H54 (cell line): ENCODE measurements at places on chromosomes 1 and 21.
A peak's percentile ranks its signal among the peaks of the same experiment; 100 is the strongest.

GRCh38 chr1:46405724-46406123 is 11.6 kb downstream of the FAAH start:
- DNase-seq: no peak

DNA sequence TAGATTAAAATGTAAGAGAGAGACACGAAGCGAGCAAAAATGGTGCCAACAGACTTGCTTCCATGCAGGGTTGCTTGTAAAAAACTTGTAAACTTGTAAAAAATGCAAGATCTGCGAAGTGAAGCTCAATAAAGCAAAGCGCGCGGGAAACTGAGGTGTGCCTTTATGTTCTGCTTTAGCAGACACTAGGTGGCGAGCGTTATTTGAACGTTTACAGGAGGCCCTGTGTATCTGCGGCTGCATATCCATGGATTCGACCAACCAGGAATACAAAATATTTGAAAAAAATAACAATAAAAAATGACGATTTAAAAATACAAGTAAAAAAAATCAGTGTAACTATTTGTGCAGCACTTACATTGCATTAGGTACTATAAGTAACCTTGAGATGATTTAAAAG is 1.5 kb downstream of the UBE2G2 start:
- no peak for DNase-seq

DNA sequence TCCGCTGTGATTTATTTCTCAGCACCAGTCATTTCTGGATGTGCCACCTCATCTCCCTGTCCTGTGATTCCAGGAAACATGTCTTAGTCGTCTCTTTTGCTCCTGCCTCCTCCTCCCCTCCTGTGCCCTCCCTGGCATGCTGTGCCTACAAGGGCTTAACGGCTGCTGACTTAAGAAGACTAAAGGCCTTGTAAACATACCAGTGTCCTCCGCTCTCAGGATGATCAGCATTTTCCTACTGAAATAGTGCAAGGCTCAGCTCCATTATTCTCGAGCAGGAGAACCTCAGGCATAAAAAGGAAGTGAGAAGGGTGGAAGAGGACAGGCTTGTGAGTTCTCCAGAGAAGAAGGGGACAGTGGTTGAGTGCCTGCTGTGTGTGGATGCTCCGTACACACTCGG is 61.6 kb upstream of the RUNX3 start:
- no peak for DNase-seq

DNA sequence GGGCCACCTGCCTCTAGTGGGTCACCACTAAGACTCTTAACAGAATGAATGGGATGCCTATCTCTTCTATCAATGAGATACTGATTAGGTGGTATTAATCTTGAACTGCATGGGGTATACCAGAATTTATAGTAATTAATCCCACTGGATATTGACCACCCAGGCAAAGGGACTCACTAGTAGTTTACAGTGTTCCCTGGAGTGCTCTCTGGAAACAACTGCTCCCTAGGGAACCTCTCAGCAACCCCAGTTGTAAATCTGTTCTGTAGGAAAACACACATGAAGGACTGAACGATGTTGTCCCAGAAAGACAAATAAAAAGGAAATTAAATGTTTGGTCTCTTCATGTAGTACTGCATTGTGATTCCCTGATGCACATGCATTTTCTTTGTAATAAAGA is 430.5 kb downstream of the HLX start:
- DNase-seq: no peak

- no peak for DNase-seq
Measured at GRCh38 chr1:229190057-229190575, 80.8 kb upstream of the RAB4A start.

GRCh38 chr1:243851257-243851756 is 1.3 kb upstream of the AKT3 start:
- no peak for DNase-seq

- no peak for DNase-seq
Measured at GRCh38 chr1:29672416-29673227, 436.3 kb downstream of the PTPRU start.

DNA sequence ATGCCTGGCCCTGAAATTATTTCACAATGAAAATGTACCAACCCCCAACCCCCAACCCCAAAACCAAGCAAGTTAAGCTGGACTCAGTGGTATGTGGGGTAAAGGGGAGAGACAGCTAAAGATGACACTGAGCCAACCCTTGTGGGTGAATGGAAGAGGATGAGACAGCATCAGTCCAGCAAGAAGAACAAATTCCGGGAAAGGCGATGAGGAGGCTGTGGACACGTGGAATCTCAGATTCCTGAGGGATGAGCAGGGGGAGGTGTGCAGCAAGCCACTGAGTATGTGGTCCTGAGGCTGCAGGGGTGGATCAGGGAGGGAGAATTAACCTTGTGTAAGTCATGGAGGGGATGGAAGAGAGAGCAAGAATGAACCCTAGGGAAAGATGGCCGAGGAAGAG is 14.4 kb upstream of the ZNF362 start:
- DNase-seq: no peak

DNA sequence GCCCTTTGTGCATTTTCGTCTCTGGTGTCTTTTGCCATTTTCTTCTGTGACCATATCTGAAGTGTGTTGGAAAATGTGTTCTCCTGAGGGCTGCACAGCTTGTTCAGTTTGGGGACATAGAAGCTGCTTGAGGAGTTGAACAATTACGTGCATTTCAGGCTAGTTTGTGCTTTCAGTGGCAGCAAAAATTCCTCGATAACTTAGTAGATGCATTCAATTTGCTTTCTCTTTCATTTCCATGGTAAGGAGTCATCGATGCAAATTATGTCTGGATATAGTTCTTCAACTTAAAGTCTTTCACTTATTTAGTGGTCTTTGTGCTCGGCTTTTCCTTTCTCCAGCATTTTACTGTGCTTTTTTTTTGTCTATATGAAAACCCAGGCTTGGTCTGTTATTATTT is 441.5 kb downstream of the PLA2G4A start:
- no peak for DNase-seq

DNA sequence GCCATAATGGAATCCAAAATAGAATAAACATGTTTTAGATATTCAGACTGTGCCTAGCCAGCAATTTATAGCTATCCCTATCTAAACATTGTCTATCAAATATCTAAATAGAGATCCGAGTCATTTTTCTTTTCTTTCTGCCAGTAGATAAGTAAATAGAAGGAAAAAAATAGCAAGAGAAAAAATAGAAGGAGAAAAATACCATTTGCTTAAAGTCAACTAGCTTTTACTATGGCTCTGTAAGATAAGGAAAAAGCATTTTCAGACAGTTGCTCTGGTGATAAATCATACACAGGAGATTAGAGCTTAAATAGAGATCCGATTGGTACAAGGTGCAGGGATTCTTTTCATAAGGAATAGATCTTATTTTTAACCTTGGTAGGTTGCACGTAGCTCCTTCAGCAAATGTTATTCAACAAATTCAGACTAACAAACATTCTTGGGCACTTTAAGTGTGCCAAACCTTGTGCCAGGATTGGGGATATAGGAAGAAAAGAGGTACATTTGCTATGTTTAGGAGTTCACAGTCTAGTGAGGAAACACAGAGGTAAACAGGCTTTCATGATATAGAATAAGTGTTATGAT is 70.1 kb upstream of the CCDC190 start:
- DNase-seq: no peak

GRCh38 chr1:41322835-41323234 is 38.4 kb upstream of the FOXO6 start:
- peak; percentile 51 for DNase-seq

DNA sequence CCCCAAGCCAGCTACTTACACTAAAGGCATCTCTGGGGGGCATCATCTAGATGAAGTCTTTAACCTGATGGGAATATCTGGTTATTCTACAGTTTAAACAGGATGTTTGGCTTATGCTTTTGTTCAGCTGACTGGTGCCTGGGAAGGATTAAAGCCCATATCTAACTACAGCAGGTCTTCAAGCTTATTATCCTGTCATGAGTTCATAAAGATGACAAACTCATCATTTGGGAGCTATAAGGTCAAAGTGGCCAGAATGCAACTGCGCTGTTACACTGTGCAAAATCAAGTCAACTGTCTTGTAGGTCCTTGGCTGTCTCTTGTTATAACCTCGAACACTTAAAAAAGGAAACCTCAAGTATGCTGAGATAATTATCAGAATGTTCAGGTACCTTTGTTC is 18.6 kb upstream of the MOB3C start:
- DNase-seq: no peak

GRCh38 chr1:198295225-198295624 is 138.4 kb downstream of the NEK7 start:
- no peak for DNase-seq

DNA sequence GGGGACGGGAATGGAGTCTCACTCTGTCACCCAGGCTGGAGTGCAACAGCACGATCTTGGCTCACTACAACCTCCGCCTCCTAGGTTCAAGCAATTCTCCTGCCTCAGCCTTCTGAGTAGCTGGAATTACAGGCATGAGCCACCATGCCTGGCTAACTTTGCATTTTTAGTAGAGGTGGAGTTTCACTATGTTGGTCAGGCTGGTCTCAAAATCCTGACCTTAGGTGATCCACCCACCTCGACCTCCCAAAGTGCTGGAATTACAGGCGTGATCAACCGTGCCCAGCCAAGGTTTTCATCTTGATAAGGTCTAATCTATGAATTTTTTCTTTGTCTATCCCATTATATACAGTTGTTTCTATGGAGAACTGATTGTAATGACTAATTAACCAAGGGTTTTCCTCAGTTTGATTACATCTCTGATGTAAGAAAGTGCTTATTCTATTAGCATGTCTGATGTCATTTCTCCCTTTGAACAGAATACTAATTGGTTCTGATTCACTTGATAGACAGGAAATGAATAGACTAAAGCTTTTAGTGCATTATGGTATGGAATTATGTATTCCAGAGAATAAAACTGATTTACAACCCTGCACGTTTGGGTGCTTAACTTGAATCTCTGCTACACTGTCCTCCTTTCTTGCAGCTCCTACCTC is 11.9 kb downstream of the PACC1 start:
- no peak for DNase-seq

DNA sequence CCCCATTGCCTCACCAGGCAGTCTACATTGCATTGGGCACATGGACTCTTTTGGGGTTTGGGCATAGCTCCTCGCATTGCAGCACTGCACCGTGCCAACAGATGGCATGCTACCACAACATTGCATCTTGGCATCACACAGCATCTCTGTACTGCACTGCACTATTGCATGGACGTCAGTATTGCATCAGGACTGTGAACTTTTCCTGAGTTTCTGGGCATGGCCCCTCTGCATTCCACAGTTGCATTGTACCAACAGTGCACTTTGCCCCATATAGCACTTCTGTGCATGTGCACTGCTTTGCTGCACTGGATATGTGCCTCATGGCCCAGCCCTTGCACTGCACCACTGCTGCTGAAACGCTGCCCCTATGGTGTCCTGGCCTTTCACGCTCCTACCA is 9.6 kb downstream of the PTPRU start:
- no peak for DNase-seq

- no peak for DNase-seq
Measured at GRCh38 chr1:160813215-160813614, 17.2 kb downstream of the LY9 start.

DNA sequence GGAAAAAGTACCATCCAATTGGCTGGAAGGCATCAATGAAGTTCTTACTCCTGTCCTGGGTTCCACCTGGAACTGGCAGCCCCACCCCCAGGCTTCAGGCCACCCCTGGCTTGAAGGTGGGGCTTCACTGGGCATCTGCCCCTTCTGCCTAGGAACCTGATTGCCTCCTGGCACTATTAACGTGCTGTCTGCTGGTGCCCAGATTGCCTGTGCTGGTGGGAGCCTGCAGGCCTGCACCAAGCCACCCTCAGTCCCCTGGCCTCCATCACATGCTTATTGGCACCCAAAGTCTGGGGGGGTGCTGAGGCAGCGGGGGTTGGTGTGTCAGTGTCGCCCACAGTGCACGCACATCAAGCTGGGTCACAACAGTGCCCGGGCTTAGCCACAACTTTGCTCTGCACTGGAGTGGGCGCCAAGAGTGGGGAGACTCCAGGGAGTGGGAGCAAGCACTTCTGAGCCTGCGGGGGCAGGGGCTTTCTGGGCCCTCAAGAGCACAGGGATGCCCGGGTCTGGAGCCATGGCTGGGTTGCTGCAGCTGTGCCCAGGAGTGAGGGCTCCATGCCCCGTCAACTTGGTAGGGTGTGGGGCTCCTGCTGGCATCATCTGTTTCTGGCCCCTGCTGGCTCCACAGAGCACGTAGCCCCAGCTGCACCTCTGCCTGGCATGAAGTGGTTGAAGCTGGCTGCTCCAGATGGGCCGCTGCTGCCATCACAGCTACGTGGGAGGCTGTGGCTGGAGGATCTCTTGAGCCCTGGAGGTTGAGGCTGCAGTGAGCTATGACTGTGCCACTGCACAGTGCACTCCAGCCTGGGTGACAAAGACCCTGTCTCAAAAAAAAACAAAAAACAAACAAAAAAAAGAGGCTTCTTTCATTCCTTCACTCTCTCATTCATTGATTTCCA is 4.1 kb upstream of the LSM10 start:
- DNase-seq: no peak

DNA sequence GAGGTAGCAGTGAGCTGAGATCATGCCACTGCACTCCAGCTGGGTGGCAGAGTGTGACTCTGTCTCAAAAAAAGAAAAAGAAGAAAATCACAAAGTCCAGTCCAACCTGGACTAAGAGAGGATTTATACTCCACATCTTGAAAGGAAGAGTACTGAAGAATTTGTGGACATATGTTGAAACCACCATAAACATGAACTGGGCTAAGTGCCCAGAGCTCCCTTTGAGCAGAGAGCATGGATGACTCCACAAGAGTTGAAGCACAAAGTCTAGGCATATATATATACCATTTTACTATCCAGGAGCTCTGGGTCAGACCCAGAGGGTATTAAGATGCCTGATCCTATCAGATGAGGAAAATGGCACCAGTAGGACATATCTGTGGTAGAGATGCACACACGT is 86.6 kb downstream of the OMA1 start:
- DNase-seq: no peak

- peak; percentile 47 for DNase-seq
Measured at GRCh38 chr1:33147997-33148314, 33.9 kb downstream of the TRIM62 start.

GRCh38 chr1:234710381-234710780 is 100.4 kb upstream of the IRF2BP2 start:
- no peak for DNase-seq

- DNase-seq: peak; percentile 57
Measured at GRCh38 chr1:145706086-145706664, 993 bp downstream of the PDZK1 start.

DNA sequence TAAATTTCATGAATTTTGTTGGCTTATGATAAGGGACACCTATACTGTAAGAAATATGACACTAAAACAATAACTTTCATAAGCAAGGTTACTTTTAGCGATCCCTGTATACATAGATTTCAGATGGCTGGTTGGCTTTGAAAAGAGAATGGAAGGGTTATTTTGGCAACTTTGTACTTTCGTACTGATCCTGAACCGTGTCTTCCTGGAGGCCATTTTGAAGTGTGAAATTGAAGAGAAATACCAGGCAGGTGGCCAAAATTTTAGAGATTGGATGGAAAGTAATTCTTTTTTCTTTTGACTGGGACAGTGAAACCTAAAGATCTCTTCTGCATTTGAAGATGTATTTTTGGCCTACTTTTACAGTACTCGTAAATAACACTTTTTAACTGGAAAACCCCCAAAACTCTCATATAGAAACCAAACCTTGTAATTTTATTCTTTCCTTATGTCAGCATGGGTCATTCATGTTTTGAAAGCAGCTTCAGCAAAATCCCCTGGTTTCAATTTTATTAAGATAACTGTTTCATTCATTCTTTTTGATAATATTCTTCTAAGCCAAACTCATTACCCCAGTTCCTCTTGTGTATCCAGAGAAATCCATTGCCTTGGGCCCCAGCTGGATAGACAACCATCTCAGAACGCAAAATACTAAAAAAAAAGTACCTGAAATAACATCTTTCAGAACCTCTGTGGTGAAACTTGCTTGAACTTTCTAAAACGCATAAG is 38.4 kb upstream of the ZNF281 start:
- no peak for DNase-seq

GRCh38 chr21:35359076-35359475 is 310.0 kb upstream of the RUNX1 start:
- no peak for DNase-seq
